Cardiac fibroblast (primary cell): ENCODE measurements at places on chromosomes 2 and 18.

- no peak for DNase-seq
Observed at GRCh38 chr18:13625355-13625754, 101.0 kb downstream of the FAM210A start.

GRCh38 chr2:207505171-207505570 is 24.6 kb upstream of the CREB1 start:
- DNase-seq = no peak

- DNase-seq = no peak
Observed at GRCh38 chr2:162885281-162886070, 46.9 kb upstream of the KCNH7 start.

GRCh38 chr18:11851806-11852337 is 659 bp downstream of the CHMP1B start:
- DNase-seq = peak; percentile 48

- no peak for DNase-seq
Observed at GRCh38 chr18:2338601-2339000, 232.7 kb downstream of the METTL4 start.

DNA sequence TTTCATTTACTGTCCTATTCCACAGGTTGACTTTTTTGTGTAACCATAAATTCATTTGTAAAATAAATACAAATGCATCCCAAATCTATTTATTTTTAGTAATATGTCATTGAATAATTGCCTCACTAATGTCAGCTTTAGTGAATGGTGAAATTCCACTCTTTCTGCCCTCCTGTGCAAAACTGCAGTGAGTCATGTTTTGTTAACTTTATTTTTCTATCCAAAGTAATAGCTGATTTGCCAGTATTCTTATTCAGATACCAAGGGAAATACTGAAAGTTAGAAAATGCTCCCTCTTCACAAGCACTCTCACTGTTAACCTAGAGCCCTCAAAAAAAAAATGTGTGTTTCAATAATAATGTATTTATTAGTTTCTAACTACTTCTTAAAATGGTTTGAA is 322.8 kb downstream of the RIT2 start:
- DNase-seq = peak; percentile 12

DNA sequence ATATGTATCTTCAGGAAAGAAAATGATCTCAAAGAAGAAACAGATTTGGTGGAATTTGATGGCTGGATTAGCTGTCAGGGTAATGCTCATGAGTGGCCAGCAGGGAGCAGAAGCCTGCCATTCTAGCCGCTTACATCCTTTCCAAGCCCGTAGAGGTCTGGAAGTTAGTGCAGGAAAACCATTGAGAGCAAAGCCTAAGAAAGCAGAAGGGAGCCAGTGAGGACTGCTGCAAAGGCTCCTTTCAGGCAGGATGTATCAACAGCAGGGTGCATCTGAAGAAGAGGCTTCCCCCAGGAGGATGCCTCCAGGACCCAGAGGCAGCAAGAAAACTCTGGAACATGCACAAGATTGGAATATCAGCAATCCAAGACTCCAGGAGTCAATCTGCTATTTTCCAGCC is 22.9 kb upstream of the LBH start:
- peak; percentile 87 for DNase-seq

DNA sequence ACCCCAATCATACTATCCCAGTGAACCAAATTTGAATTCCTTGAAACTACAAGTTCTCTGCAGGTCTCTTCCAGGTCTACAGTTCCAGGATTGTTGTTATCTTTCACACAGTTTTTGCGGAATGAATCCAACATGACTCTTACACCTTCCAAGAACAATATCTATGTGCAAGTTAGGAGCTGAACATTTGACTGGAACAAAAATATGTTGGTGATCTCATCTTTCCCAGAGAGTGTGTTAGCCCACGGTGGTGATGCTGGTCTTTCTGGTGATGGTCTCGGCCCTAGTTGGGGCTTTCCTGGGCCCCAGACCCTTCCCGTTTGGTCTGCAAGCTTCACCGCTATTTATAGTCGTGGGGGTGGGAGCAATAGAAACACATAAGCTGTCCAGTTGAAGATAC is 173.7 kb downstream of the TPGS2 start:
- no peak for DNase-seq

DNA sequence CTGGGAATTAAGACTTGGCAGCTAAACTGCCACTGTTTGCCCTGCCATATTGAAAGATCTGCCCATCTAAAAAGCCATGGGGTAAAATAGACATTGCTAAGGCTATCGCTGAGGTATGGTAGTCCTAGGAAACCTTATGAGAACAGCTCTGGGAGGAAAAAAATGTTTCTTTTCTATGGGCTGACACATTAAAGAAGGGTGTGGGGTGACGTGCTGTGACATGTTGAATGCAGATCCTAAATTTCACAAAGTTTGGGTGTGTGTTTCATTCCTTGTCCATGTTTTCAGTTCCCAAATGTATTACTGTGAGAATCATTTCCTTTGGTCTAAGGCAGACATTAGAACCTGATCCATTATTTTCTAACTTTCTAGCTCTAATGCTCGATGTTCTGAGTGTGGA is 766.4 kb downstream of the BCL11A start:
- DNase-seq = no peak

- DNase-seq = no peak
Observed at GRCh38 chr2:175838979-175839378, 163.1 kb downstream of the LNPK start.
